ENCODE measurements at places on chromosomes 6 and 20.

DNA sequence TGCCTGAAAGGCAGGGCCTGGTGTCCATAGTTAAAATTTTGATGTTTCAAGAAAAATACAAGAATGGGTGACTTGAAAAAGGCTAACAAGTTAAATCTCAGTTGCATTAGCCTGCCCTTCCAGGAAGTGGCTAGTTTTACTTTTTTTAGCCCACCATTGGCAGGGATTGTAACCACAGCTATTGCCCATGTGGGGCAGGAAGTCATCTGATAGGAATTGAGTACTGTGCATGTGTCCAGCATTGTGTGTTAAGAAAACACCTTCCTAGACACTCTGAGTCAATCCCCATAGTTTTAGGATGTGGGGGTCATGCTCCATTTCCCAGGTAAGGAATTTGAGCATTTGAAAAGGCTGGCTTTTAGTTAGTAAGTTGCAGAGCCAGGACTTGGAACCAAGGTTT, 26.9 kb downstream of the LYRM2 start:
- no peak for DNase-seq

GRCh38 chr6:135129136-135129856, 51.8 kb upstream of the MYB start:
- no peak for DNase-seq

DNA sequence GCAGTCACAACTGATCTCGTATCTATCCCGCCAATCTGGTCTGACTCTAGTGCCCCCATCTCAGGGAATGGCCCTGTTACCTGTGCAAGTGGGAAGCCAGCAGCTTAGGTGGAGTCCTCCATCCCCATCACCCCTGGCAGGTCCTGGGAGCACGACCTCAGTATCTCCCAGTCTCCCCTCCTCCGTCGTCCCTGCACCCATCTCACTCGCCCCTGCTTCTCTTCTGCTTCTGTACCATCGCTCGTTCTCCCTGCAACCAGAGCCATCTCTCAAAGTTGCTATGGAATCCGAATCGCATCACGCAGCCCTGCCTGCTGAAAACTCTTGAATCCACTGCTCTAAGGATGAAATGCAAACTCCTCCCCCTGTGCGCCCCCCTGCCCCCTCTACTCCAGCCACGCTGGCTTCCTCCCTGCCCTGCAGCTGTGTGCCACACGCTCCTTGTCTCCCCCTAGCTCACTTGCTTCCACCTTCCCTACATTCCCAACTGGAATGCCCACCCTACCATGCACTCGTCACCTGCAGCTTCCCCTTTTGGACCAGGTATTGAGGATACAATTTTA, 64.0 kb upstream of the PTGIS start:
- DNase-seq: no peak

DNA sequence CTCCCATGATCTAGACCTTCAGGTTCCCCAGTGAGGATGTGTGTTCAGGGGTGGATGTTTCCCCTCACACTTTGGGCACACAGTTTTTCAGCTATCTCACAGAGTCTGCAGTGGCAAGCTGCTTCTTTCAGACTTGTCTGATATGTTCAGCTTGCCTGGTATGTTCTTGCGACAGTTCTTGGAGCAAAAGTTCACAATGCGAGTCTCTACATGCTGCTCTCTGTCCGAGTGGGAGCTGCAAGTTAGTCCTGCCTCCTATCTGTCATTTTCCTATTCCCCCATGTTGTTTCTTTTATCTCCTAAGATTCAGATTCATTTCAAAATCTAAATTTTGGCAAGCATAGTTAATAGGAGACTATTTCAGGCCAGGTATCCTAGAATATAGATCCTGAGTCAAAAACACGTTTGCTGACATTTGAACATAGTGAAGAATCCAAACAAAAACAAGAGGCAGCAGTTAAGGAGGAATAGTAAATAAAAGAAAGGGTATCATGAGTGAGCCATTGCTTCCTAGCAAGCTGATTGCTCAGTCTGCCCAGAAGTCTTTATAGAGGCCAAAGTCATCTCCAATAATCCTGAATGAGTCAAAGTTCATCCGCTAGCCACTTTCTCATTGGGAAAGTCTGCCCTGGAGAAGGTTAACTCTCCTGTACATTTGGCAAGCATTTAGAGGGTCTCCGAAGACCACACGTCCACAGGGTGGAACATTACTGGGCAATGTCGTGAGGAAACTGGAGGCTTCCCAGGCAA, 140.2 kb upstream of the MOCS1 start:
- no peak for DNase-seq

DNA sequence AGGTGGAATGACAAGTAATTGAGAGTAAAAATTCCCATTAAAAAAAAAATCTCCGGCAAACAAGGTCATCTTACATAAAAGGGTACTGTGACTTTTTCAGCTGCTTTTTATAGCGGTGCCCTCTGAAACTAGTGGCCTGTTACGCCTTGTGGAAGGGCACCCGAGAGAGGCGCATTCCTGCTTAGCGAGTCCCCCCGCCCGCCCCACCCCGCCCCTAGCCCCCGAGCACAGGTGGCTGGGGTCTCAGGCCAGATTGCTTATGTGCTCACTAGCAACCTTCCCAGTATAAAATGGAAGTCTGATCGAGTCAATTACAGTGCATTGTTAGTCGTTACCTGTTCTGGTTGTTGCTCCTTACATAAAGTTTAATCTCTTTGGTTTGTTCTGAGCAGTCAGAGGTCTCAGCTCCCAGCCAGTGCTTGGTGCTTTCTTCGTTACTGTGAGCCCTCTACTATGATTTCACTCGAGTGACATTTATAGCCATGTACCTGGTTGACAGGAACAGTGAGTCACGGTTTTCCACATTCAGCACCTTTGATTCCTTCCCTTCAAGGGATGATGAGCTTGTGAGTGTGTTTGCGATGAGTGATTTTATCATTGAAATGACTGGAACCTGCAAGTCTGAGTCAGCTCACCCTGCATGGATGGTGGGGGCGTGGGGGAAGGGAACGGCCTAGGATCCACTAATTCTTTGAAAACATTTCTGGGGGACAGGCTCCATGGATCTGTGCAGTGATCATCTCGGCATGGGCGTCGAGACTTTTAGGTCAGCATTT, 47.6 kb downstream of the ZDHHC14 start:
- no peak for DNase-seq

DNA sequence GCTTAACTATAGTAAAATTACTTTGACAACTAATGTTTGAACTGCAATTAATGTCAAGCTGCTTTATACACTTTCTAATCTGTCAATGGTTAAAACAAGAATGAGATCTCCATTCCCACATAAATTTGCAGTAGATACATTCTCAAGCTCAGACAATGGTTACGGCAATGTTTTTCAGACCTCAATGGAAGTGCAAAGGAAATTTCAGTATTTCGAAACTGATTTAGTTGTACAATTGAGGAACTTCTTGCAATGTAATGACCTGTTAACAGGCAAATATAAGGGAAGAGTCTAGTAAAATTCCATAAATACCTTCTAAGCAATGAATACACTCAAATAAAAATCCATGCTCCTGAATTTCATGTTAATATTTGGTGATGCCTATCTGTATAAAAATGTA, 94.7 kb downstream of the ADTRP start:
- DNase-seq: no peak

GRCh38 chr6:112899541-112899940, 552.4 kb downstream of the RFPL4B start:
- DNase-seq: no peak
